RPMI8226 (cell line): ENCODE measurements at places on chromosomes 6 and 20.

GRCh38 chr6:41343641-41344187 is 8.3 kb downstream of the NCR2 start:
- DNase-seq = peak; percentile 1

GRCh38 chr20:62744741-62745191 is 36.1 kb downstream of the NTSR1 start:
- DNase-seq = no peak

DNA sequence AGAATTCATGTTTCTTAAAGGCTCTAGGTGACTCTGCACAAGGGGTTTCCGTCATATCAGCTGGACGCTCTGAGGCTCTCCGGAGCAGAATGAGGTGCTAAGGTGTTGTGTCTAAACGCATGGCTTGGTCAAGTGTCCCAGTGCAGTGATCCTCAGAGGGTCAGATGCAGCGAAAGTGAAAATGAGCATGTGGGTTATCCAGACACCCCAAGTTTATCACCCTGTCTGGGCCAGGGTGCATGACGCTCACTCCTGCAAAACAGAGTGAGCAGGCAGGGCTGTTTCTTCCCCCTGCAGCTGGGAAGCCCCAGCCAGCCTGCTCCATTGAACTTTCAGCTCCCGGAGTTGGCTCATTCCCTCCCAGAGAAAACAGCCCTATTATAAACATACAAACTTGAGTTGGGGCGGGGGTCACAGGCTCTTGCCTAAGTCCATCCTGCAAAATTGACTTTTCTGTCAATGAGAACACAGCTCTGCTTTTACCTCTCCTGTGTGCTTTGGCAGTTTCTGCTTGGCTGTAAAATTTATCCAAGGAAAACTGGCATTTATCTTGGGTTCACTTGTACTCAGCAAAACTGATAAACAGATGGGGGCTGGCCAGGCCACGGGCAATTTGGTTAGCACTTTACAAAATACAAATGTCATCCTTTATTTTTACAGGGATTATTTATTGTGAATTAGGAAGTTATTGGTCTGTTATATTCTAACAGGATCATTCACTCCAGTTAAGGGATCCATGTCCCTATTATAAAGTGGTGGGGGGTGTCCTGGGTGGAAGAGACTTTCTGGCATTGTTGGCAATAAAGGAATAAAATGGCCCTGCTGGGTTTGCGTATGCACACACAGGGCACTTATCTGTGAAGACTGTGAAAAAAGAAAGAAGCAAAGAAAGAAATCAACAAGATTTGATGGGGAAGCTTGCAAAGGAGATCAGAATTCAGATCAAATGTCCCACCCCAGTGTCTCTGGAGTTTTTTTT is 154.9 kb downstream of the FOXA2 start:
- DNase-seq = no peak

DNA sequence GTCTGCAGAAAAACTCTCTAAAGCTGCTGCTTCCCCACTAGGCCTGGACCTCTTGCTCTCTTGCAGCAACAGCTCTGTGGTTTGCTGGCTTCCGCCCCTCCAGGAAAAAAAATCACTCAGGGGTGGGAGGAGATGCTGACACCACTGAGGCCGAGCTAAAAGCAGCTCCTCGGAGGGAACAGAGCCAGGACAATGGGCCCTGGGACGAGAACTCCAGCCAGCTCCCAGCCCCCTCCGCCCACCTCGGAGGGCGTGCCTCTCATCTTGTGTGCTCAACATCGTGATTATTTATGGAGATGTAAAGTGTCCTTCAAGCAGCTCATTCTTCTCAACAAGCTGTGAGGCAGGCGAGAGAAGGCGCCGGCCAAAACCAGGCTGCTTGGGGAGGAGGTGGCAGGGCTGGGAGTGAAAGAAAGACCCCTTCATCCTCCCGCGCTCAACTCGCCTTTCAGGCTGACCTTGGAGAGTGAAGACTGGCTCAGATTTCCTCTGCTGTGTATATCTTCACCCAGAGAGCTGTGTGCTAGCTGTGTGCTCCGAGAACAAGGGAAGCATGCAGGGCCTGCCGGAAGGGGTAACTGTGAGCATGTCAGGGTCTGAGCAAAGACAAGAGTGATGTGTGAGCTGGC is 53.5 kb upstream of the LRFN2 start:
- DNase-seq = no peak

DNA sequence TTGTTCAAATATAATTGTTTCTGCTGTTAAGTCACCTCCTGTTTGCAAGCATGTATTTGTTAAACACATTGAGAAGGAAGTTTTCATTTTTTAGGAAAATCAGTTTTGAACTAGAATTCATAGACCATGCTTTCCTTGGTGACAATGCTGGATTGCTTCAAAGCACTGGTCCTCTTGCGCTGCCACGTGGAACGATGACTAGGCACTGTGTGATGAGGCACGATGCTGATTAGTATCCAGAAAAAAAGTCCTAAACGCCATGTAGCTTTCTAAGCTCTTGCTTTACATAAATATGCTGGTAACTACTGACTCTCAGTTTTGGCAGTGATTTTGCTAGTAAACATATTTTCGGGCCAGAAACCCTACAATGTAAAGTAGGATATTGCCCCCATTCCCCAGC is 11.1 kb upstream of the EXOC2 start:
- DNase-seq = no peak

DNA sequence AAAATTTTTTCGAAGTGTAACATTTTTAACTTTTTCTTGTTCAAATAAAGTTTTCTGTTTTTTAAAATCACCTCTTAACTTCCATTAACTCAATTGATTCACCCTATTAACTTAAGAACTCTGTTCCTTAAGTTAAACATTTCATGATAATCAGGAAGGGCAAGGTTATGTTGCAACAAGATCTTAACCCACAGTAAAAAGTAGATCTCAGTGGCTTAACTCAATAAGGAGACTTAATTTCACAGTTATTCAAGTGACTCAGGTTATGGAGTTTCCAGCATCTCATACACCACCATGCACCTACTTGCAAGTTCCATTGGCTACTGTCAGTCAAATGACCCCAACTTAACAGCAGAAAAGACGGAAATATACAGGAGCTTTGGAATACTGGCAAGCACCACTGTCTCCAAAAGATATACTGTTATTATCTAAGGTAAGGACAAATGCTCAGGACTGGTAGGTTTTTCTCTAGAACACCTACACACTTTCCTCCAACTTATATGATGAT is 11.2 kb downstream of the HLA-DQB1 start:
- DNase-seq = no peak

DNA sequence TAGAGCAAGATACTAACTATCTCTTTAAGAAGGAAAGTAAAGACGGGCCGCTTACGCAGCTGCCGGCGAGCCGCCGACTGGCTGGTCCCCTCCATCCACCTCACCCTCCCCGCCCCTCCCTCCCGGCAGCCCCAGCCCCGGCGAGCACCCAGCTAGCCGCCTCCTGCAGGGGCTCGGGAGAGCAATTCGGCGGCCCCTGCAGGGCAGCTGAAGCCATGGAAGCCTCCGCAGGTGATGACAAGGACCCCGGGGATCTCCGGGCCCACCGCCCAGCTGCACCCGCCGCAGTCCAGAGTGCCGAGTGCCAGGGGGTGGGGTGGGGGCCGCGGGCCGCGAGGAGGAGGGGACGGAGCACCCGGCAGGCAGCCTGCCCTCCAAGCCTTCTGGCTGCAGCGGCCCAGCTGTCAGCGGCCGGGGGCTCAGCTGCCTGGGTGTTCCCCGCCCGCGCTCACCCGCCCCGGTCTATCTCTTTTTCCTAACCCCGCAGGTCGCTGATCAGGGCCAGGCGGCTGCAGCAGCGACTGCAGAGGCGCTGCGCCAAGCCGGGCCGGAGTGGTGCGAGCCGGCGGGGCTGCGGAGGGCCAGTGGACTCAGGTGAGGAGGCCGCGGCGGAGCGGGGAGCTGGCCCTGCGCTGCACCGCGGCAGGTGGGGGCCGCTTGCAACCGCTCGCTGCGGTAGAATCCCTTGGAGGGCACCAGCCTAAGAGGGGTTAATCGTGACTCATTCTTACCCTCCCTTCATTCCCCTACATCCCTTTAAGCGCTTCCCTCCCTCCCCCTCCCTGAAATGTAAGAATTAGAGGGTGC is at the start of gene SNPH:
Gene SNPH (plus strand): TSS at position 128 of the 807 bp plus-strand sequence. CDS start 29,946 bp downstream, outside the sequence.
- peak; percentile 54 for DNase-seq

DNA sequence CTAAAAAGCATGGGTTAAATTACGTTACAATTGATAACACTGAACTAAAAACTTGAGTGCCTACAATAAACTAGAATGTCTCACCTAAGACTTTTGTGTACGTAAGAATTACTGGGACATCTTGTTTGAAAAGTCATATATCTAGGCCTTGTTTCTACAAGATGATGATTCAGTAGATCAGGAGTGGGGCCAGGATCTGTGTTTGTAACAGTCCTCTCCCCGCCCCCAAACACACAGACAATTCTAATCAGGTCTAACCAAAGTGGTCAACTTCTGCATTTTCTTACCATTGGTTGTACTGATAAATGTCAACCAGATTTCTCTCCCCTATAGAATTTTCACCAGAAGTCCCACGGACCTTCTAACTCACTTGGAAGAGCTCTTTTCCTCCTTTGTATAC is 56.9 kb downstream of the RAMACL start:
- DNase-seq = no peak

DNA sequence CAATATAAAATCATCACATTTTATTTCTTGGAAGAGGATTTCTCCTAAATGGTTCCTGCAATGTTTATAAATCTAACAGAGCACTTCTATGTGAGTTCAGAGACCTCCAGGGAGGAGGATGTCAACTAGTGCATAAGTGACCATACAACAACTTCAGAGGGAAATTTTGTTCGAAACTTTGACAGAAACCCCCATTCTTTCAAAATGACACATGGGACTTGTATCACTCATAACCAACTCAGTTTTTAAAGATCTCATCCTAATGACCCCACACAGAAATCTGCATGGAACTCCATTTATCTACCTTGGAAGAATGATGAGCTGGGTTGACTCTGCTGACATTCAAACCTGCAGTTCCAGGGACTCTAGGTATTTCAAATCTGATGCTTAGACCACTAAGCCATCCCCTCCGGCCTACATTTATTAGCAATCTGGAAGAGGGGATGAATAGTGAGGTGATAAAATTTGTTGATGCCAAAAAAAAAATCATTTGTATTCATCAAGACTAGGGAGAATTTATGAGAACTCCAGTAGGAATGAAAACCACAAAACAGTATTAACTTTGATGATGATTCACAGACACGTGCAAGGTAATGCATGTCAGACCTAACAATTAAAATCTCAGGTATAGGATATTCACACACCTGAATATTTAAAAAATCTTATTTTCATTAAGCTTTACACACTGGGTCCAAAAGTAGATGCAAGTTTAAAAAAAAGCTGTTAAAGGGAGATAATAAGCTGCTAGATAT is 153.0 kb downstream of the REV3L start:
- DNase-seq = no peak

- DNase-seq = no peak
These were observed 130.8 kb downstream of the SYCP2 start for GRCh38 chr20:59802471-59803221.

- no peak for DNase-seq
These were observed 117.5 kb downstream of the SOX4 start for GRCh38 chr6:21710908-21711627.

DNA sequence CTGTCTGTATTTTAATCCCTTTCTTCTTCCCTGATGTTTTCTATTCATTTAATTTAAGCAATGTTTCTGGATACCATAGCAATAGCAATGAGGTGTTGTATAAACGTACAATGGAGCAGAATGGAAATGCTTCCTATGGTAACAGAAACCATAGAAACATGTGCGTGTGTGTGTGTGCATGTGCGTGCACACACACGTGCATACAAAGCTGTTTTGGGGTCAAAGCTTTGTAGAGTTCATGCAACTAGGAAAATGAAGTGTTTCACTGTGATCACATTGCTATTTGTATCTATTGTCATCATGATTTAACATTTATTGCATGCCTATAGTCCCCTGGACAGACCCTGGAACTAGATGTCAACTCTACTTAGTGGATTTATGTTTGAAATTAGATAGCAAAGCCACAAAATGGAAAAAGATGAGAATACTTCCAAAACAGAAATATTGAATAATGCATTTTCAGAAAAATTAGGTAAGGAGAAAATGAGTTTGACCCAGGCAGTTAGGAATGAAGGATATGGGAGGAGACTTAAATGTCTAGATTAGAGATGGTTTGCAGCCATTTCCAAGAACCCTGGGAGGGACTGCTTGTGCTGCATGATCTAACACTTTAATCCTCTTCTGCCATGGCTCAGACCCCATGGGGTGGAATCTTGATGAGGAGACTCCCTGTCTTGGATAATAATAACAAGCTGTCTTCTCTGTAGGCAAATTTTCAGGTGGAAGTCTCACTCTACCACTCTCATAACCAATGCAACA is 124.4 kb downstream of the TRMT11 start:
- no peak for DNase-seq

GRCh38 chr6:12899046-12899833 is 182.7 kb downstream of the PHACTR1 start:
- DNase-seq = no peak

GRCh38 chr20:18079756-18080353 is 22.1 kb upstream of the OVOL2 start:
- no peak for DNase-seq

- no peak for DNase-seq
These were observed 333.5 kb downstream of the RNGTT start for GRCh38 chr6:88629838-88630494.

GRCh38 chr20:19510611-19511010 is 247.4 kb upstream of the RIN2 start:
- DNase-seq = no peak

DNA sequence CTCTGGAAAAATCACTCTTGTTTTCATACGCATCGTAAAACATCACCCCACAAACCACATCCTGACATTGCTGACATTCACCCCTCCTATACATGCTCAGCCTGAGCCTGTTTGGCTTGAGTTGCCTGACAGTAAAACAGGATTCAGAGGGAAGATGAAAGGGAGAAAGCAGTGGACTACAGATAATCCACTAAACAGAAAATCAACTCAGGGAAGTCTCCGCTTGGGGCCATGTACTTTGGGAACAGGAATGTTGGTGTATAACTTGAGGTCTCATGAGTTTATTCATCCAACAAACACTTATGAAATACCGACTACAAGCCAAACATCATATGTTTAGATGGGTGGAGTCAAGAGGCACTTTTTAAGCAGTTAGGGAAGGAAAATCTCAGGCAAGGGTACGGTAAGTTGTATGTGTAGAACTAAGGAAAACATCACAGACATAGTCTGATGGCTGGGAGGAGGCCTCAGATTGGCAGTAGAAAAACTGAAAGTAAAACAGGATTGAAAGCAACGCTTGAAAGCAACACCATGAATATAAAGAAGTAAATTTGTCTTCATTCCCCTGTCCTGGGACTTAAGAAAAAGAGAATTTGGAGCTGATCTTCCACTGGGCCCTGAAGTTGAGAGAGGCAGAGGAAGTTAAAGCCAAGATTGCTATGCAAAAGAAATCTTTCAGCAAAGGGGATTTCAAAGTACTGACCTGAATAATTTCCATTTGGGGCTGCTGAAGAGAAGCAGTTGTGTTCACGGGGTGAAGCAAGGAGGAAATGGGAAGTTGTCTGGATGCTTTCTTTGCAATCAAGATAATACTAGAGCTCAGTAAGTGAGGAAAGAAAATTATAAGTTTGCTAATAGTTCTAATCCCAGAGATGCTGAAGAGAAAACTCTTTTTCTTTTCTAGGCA is 28.8 kb downstream of the PDE7B start:
- no peak for DNase-seq

- no peak for DNase-seq
These were observed 224.5 kb downstream of the RFPL4B start for GRCh38 chr6:112571488-112572270.
